Upper lobe of right lung (tissue), 1 donor: ENCODE measurements at places on chromosomes 5 and 9. TPM values are rescaled to one million over a fixed set of nuclear protein-coding genes. Genes with fewer than 3 reads are reported as not detected.

DNA sequence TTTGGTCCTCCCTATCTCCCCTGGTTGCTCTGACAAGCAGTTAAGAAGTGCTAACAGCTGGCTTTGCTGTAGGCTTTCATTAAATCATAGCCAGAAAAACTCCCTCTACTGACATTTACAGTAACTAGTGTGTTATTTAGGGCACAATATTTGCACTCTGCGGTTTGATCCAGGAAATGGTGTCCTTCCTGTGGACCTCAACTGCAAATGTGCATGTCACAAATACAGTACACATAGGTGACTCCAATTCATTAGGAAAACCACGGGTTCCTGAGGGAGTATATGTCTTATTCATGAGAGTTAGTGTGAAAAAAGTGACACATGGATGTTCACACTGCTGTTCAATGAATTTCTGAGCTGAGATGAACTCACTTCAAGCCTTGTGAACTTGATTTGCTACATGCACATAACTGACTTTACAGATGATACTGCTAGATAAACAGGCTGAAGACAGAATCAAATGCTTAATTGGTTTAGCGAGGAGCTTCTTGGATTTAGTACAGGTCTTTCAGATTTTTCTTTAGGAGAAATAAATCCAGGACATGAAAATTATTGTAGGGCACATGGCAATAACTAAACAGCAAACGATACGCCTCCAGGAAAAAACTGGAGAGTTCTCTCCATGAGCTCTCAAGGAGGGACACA is 281.5 kb downstream of the EFNA5 start:
- peaks cover 27% of the 10 kb centered on the region for H3K4me1 ChIP-seq
- no peak for DNase-seq
- H3K27me3 ChIP-seq: no peaks in the 10 kb centered on the region

GRCh38 chr9:1051584-1052275 is 1.6 kb downstream of the DMRT2 start:
- H3K27me3 ChIP-seq: peaks cover 100% of the 10 kb centered on the region
- peak overlapping the region; percentile 19 for H3K4me3 ChIP-seq
- DNase-seq: peak; percentile 76
- no peaks in the 10 kb centered on the region for H3K36me3 ChIP-seq
- no peak overlapping the region for H3K27ac ChIP-seq

GRCh38 chr9:112443200-112443599 is 43.4 kb upstream of the KIAA1958 start:
- DNase-seq: no peak
- no peak overlapping the region for H3K27ac ChIP-seq
- H3K4me3 ChIP-seq: no peak overlapping the region
- no peaks in the 10 kb centered on the region for H3K27me3 ChIP-seq
- H3K36me3 ChIP-seq: peaks cover 11% of the 10 kb centered on the region

DNA sequence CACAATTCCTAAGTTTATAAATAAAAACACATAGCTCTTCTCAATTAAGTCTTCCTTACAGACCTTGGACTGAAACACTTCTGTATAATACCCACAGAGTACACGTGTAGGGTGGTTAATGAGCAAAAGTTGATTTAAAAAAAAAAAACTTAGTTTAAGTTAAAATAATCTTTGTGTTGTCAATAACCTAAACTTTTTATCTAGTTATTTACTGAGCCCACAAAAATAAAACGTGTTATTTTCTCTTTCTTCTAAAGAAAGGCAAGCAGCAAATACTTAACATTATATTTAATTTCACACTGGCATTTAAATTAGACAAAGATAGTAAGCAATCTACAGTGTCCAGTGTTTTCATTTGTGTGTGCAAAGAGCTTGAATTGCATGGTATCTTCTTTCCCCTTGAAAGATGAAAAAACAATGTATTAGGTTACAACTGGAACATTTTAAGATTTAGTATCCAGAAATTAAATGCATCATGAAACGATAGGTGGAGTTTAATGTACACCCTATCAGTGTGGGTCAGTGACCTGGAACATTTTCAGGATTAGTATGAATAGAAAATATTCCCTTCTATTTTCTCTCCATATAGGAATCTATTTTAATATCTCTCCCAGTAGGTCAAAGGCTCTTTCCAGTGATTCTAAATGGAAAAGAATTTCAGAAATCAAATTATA is 1014.8 kb downstream of the NR2F1-AS1 start:
- no peak overlapping the region for H3K27ac ChIP-seq
- DNase-seq: no peak
- H3K36me3 ChIP-seq: no peaks in the 10 kb centered on the region

Gene MEF2C
- 51.4 TPM for total RNA-seq

DNA sequence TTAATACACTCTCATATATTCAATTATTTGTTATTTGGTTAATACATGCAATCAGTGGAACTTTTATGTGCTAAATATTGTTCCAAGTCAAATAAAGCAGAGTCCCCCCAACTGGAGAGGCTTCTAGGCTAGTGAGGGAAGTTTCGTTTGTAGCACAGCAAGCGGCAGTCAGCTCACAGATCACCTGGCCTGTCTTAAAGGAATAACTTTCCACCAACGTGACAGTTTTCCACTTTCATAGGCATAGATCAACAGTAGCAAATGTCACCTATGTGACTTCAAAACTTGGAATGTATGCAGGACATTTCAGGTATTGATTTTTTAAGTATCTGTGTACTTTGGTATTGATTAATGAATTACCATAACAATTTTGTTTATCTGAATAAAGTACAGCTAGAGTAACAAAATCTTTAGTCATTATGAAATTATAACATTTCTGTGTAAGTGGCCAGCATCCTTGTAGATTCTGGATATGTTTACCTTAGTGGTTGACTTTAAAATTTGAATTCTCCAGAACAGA is 129.7 kb upstream of the VCAN start:
- H3K27me3 ChIP-seq: no peaks in the 10 kb centered on the region
- H3K4me1 ChIP-seq: no peaks in the 10 kb centered on the region
- no peak overlapping the region for H3K4me3 ChIP-seq
- no peaks in the 10 kb centered on the region for H3K36me3 ChIP-seq

DNA sequence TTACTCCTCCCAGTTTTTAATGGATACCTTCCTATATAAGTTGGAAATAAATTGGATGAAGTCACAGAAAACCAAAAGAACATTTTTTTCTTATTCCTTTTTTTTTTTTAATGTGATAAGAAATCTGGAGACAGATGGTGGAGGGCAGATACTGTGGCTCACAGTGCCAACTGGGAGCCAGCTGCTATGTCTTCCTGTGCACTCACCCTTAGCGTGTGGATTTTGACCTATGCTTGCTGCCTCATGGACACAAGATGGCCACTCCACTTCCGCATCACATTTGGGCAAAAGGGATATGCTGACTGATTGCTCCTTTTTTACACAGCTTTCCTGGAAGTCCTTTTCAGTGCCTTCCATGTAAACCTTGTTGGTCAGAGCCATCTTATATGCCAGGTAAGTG is 342.6 kb downstream of the MAN2A1 start:
- no peaks in the 10 kb centered on the region for H3K4me1 ChIP-seq

- H3K4me3 ChIP-seq: no peak overlapping the region
- H3K4me1 ChIP-seq: no peaks in the 10 kb centered on the region
- DNase-seq: no peak
These were observed 36.1 kb downstream of the TMC1 start for GRCh38 chr9:72557549-72557948.

DNA sequence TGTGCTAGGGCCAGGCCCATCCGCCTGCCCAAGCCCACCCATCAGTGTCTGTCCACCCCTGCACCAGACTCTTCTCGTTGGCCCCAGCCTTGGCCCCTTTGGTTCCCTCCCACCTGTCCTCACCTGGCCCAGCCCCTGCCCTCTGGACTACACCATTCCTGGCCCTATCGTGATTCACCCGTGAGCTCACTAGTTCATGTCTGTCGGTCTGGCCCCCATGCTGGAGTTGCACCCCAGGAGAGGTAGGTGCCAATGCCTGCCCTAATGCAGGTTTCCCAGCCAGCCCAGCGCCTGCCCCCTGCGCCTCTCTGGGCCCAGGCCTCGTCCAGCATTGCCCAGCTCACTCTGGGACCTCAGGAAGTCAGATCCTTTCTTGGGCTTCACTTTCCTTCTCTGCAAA is 115.4 kb upstream of the LMX1B start:
- no peak overlapping the region for H3K4me3 ChIP-seq
- peaks cover 5% of the 10 kb centered on the region for H3K36me3 ChIP-seq

Gene CAMK4
- 3.8 TPM for total RNA-seq

GRCh38 chr5:61349935-61350334 is 17.9 kb downstream of the ZSWIM6 start:
- no peak for DNase-seq
- no peaks in the 10 kb centered on the region for H3K36me3 ChIP-seq
- peaks cover 5% of the 10 kb centered on the region for H3K4me1 ChIP-seq
- H3K27me3 ChIP-seq: no peaks in the 10 kb centered on the region
- no peak overlapping the region for H3K4me3 ChIP-seq

Gene BTNL9
- total RNA-seq: 99.8 TPM

Gene MTREX
- total RNA-seq: 67.6 TPM

GRCh38 chr5:1032011-1032410 is 23.4 kb downstream of the NKD2 start:
- no peak overlapping the region for H3K27ac ChIP-seq
- no peaks in the 10 kb centered on the region for H3K4me1 ChIP-seq
- no peak overlapping the region for H3K4me3 ChIP-seq

Gene NR5A1
- not detected for total RNA-seq

DNA sequence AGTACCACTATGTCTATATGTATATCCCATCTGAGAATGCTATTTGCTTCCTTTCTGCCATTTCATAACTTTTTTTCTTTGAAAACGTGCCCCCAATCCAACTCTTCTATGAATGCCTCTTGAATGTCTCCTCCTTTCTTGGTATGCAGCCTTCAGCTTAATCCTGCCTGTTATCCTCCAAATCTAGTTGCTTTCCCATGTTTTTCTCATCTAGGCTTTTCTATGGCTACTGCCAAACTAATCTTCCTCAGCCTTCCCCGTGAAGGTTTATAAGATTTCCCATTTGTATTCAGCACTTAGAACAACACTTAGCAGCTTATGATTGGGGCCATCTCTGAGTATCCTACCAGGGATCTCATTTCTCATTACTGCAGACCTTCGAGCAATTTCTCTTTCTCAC is 2.5 kb downstream of the TGFBR1 start:
- no peaks in the 10 kb centered on the region for H3K36me3 ChIP-seq
- peak overlapping the region; percentile 33 for H3K27ac ChIP-seq
- peak overlapping the region; percentile 87 for H3K4me3 ChIP-seq
- H3K4me1 ChIP-seq: peaks cover 64% of the 10 kb centered on the region

DNA sequence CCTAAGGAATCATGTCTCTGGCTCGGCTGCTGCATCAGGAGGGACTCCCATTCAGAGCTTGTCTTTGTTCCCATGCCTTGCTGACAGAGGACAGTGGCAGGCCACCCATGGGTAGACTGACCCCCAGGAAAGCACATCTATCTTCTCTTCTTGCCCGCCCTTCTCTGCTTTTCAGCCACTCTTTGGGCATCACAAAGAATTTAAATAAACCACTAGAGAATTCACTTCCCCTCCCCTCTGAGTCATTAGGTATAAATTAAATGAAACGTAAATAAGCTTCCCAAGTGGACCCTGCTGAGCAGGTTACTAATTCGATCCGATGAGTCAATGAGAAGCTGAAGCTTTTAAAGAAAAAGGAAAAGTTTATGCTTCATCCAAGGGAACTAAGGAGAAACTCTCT is 97.0 kb downstream of the DRD1 start:
- DNase-seq: no peak
- H3K27me3 ChIP-seq: no peaks in the 10 kb centered on the region
- H3K36me3 ChIP-seq: no peaks in the 10 kb centered on the region
- no peak overlapping the region for H3K4me3 ChIP-seq
- no peaks in the 10 kb centered on the region for H3K4me1 ChIP-seq

Gene CCDC171
- total RNA-seq: 3.0 TPM

GRCh38 chr9:8660383-8660782 is 860.8 kb upstream of the DMAC1 start:
- H3K27ac ChIP-seq: no peak overlapping the region
- H3K36me3 ChIP-seq: no peaks in the 10 kb centered on the region
- no peak overlapping the region for H3K4me3 ChIP-seq
- no peaks in the 10 kb centered on the region for H3K27me3 ChIP-seq
- DNase-seq: no peak
- no peaks in the 10 kb centered on the region for H3K4me1 ChIP-seq

DNA sequence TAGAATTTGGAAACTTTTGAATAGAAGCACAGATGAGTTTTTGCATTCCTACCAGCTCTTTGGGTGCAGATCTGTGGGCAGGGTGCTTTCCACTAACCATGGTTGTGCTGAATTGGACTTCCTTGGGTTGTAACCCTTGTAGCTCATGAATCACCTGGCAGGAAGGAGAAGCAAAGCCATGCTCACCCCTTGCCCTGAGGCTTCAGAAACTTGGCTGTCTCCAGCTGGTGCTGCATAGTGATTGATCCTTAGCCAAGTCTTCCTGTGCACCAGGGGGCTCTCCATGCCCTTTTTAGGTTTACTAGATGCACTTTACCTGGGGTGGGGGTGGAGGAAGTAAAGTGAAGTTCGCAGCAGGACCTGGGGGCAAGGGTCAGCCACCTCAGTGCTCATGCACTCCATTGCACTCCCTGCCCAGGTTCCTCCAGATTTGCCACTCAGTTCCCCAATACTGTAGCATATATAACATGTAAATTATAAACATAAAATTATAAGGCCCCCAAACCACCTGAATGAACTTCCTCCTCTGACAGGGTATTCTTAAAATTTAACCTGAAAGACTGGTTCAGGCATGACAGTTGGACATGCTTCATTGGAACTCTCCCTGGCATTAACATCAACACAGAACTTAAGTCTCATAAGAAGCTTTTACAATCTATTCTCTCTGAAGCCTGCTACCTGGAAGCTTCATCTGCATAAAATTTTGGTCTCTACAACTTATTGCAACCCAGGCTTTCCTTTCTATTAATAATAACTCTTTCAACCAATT is 25.8 kb upstream of the IFNA14 start:
- H3K36me3 ChIP-seq: no peaks in the 10 kb centered on the region
- no peak for DNase-seq
- no peaks in the 10 kb centered on the region for H3K27me3 ChIP-seq
- no peaks in the 10 kb centered on the region for H3K4me1 ChIP-seq
- H3K27ac ChIP-seq: no peak overlapping the region

Gene ARHGEF37
- 13.3 TPM for total RNA-seq

DNA sequence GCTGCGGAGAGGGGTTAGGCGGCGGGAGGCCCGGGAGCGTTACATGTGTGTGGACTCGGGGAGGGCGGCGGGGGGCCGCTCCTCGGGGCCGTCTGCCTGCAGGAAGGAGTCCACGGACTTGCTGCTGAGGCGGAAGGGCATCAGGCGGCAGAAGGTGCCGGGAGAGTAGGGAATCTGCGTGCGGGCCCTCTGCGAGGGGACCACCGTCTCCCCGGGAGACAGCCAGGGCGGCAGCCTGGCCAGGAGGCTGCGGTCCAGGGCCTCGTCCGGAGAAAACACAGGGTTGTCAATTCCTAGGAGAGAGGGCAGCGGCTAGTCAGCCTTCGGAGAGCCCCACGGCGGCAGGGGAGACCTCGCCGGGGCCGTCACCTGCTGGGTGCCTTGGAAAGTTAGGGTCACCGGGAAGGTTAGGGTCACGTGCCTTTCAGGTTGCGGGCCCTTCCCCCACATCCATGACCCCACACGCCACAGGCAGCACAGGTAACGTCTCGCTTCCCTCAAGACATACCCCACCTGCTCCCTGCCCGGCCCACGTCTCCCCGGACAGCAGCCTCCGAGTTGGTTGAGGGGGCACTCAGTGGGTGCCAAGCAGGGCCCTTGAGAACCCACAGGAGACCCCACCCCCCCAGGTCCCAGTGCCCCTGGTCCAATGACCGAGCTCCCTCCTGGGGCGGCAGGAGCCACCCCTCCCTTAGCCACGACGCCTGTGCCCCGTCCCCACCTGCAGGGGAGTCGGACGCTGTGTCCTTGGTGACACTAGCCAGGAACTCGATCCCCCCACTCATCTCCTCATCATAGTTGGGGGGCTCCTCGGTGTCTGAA is 32.1 kb downstream of the EXOC3 start:
- no peak overlapping the region for H3K27ac ChIP-seq
- DNase-seq: peak; percentile 68
- peaks cover 18% of the 10 kb centered on the region for H3K4me1 ChIP-seq
- no peaks in the 10 kb centered on the region for H3K36me3 ChIP-seq
- H3K27me3 ChIP-seq: peaks cover 26% of the 10 kb centered on the region
